ENCODE measurements at places on chromosomes 4 and X.

DNA sequence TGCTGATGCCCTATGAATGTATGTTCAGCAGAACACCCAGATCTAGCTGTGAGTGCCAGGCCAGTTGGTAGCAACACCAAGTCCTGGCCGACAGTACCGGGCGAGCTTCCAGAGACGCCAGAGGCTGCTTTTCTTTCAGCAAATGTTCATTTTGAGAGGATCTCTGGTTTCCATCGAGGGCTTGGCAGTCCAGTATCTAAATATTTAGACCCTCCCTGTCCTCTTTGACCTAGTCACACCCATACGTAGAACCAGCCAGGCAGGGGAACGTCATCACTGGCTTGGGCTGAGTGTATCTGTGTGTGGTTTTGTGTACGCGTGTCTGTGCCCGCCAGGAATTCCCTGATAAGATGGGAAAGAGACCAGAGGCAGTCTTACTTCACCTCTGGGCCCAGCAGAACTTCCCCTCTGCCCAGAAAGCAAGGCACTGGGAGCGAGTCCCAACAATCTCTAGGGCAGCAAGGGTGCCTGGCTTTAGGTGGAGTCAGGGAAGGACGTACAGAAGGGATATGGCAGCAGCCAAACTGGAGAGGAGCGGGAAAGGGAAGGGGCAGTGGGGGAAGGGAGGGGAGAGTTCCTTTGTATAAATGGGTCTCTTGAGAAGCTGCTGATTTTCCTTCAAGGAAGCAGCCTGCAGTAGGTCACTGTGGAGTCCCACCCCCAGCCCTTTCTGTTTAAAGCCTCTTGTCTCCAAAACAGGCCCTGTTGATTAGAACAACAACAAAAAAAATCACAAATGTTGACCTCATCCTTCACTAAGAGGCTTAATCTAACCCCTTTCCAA is 15.0 kb upstream of the ELF4 start:
- no peak for DNase-seq

DNA sequence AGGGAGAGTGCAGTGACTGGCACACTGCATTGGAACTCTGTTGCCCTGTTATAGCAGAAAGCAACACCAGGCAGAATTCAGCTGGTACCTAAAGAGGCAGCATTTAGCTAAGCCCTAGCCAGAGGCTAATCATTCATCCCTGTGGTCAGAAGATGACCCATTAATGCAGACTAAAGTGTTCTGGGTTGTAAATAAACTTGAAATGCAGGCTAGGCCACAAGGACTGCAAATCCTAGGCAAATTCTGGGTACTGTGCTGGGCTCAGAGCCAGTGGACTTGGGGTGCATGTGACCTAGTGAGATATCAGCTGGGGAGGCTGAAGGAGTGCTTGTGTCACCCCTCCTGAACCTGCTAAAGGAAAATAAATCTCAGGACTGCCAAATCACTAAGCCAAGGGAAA is 91.2 kb downstream of the LPAR4 start:
- no peak for DNase-seq

GRCh38 chrX:110146521-110146920 is 143.6 kb downstream of the TMEM164 start:
- DNase-seq = no peak

DNA sequence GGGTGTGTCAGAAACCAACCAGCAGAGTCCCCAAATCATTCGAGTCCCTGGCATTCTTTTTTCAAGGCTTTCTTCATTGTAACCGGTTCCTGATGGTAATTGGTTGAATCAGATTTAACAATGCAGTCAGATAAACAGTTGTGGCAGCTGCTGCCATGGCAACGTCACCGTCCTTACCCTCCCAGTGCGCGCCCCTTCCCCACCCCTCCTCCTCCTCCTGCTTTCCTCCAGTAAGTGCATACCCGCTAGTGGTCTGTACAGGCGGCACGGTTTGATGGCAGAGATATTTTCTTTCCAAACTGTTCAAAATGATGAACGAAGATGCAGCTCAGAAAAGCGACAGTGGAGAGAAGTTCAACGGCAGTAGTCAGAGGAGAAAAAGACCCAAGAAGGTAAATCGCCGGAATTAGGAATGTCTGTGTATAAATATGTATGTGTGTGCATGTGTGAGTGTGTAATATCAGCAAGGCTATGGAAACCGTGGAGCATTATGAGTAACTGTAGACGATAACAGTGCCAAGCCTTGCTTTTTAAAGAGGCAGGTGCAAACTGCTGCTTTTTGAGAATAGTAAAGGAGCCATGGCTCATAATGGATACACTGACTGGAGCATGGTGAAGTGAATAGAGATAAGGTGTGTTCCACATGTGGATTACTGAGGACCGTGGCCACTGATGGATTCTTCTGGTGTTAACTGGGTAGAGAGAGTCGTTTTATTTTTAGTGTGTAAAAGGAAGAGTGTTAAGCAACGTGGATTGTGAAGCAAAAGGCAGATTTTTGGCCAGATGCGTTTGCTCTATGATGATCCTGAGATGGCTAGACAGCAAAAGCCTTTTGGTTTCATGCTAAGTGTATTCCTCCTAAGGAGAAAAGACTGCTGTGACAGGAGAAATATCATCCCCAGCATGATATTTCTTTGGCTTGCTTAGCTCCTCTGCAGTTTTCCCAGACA is at the start of gene ANK2:
ANK2 (plus strand) TSS at position 233 of the 950 bp plus-strand sequence; CDS start at position 309, 76 bp downstream.
- no peak for DNase-seq

GRCh38 chr4:173025131-173025530 is 143.5 kb upstream of the GALNT7 start:
- DNase-seq = no peak

All from NCI-H1048 (cell line).